ENCODE measurements at places on chromosomes 5 and 9.
A peak's percentile ranks its signal among the peaks of the same experiment; 100 is the strongest.

- DNase-seq: no peak
Measured at GRCh38 chr5:123752552-123753179, 240.7 kb downstream of the CSNK1G3 start.

GRCh38 chr5:78003919-78004318, 227.8 kb upstream of the TBCA start:
- no peak for DNase-seq

GRCh38 chr5:126961128-126961527, 69.2 kb downstream of the MARCHF3 start:
- no peak for DNase-seq

- peak; percentile 36 for DNase-seq
Measured at GRCh38 chr5:14681236-14681752, 16.8 kb downstream of the OTULIN start.

DNA sequence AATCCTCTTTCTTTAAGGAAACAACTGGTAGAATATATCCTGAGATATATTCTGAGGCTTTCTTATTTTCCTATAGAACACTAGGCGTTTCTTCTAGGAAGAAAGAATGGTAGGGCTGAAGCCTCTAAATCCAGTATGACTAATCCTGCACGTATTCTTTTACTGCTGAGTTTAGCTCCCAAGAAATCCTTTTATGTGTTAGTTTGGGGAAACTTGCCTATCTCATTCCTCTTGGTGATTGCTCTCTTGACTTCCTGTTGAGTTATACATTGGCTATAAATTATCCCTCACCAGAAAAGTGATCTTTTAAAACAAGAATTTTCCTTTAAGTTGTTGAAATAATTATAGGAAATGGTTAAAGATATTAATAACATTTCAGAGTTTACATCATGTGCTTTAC, 422.9 kb downstream of the TMEM161B start:
- no peak for DNase-seq

GRCh38 chr9:122718038-122718437, 5.8 kb upstream of the OR1L4 start:
- DNase-seq: no peak

DNA sequence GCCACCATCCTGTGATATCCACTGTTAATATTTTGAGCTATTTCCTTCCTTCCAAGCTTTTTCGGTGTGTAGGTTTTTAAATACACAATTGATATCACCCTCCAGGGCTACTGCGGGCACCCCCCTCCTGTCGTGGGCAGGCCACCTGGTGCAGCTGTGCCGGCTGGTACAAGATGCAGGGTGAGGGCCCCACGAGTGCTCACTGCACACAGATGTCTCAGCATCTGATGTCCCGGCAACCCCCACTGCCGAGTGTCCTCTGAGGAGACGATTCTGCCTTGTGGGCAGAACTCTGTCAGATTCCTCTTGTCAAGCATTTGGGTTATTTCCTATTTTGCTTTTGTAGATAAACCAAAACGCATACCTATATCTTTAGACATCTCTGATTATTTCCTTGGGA, 25.1 kb downstream of the CACNA1B start:
- DNase-seq: no peak

GRCh38 chr9:133686642-133687575, 50.7 kb downstream of the DBH start:
- DNase-seq: no peak

Measured in testis (tissue), 5 donors.